ENCODE measurements at places on chromosomes 6 and 20. TPM values are rescaled to one million over a fixed set of nuclear protein-coding genes. Genes with fewer than 3 reads are reported as not detected.

- no peaks in the 10 kb centered on the region for H3K36me3 ChIP-seq
- no peak overlapping the region for H3K27ac ChIP-seq
- H3K4me1 ChIP-seq = no peaks in the 10 kb centered on the region
- DNase-seq = no peak
These were observed 23.4 kb downstream of the SIRPA start for GRCh38 chr20:1918491-1919165.

DNA sequence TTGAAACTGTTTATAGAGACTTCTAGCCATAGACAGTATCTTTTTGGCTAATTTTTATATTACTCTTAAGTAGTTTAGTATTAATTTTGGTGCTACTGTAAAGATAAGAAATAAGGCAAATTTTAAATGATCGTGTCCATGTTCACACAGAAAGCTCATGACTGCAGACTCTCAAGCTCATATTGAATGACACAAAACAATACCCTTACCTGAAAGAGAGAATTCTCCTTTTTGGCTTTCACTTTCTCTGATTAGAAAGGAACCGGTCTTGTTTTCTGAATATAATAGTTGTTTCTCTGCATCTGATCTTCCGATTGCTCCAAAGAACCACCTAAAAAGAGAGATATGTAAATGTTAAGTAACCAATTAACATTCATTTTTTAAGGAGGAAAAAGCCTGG lies 57.0 kb downstream of the FRK start:
- no peak overlapping the region for H3K4me3 ChIP-seq
- DNase-seq = no peak
- no peak overlapping the region for H3K27ac ChIP-seq
- H3K36me3 ChIP-seq = peaks cover 3% of the 10 kb centered on the region
- H3K4me1 ChIP-seq = no peaks in the 10 kb centered on the region

PPP2R5D gene
- 42.9 TPM for total RNA-seq

MOG gene
- total RNA-seq = not detected

DNA sequence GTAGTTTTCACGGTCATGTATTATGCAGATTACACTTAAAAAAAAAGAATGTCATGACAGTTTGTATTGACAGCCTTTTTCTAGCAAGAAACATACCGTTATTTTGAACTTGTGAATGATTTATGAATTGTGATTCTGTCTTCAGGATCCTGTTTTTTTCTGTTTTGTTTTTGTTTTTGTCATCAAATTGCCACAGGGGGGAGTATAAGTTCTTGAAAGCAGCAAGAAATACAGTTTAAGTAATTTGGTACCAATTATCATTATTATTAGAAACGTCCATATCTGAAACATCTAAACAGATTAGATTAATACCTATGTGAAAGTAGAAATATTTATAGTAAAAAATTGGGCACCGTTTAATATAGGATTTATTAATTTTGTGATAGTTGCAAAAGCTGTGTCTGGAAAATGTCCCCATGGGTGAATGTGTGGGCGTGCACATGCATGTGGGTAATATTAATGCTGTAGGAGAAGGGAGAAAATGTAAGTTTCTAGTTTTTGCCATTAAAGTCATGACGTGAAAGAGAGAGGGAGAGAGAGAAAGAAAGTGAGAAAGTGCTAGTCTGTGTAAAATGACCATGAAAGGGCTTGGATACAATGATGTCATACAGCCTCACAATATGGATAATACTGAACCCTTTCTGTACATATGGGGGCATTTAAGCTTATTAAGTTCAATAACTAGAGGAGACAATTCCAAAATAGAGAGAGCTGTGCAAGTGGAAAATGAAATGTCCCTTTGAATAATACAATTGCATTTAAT lies 9.4 kb upstream of the CCN2 start:
- DNase-seq = no peak
- H3K36me3 ChIP-seq = no peaks in the 10 kb centered on the region
- H3K4me3 ChIP-seq = no peak overlapping the region
- H3K27ac ChIP-seq = no peak overlapping the region
- no peaks in the 10 kb centered on the region for H3K4me1 ChIP-seq
